NT2/D1 (cell line): ENCODE measurements at places on chromosomes 11 and 22.
A peak's percentile ranks its signal among the peaks of the same experiment; 100 is the strongest.

- DNase-seq: no peak
Observed at GRCh38 chr11:57514538-57515331, 767 bp downstream of the SLC43A1 start.

GRCh38 chr11:8068605-8069221, 12.3 kb upstream of the TUB start:
- DNase-seq: no peak

DNA sequence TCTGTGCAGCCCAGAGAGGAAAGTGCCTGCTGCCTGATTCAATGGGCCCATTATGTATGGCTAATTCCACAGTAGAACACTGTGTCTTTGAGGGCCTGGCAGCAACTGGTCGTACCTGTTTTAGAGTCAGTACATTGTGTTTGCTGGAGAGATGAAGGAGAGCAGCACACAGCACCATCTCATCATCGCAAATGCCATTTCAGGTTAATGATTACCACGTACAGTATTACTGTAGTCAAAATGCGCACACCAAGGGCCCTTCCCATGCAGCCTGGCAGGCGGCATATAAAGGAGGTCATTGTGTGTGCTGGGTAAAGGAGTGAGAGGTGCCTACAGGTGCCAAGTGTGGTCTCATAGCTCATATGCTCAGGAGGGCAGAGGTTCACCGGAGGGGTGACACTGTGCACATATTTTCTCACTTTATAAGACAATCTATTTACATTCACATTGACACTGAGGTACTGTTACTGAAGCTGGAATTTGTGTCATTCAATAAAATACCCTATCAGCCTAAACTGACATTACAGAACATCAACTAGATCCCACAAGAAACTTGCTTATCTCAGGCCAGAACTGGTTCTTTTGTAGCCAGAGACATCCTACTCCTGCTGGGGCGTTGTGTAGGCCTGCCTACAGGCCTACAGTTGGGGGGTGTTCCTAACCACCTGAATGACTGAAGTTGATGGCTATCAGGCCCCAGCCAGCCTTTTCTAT, 90.4 kb downstream of the APIP start:
- DNase-seq: no peak

- no peak for DNase-seq
Observed at GRCh38 chr11:86068138-86068871, 579 bp downstream of the PICALM start.

GRCh38 chr22:48397531-48398180, 1430.0 kb downstream of the BRD1 start:
- no peak for DNase-seq

GRCh38 chr11:35836205-35836604, 107.7 kb upstream of the LDLRAD3 start:
- no peak for DNase-seq

DNA sequence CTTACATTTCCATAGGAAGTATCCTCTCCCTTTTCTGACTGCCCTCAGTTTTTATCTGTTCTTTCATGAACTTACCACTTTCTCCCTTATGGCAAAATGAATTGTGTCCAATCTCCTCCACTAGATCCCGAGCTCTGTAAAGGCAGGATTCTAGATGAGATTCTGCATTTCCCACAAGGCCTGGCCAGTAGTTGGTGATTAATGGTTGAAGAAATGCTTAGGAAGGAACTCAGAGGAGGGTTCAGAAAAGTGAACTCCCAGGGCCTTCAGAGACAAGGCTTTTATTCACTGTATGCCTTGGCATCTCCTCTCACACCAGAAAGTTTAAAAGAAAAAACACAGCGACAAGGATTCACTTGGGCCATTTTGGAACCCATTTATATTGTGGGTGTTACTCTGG, 66.2 kb downstream of the CCDC81 start:
- no peak for DNase-seq

DNA sequence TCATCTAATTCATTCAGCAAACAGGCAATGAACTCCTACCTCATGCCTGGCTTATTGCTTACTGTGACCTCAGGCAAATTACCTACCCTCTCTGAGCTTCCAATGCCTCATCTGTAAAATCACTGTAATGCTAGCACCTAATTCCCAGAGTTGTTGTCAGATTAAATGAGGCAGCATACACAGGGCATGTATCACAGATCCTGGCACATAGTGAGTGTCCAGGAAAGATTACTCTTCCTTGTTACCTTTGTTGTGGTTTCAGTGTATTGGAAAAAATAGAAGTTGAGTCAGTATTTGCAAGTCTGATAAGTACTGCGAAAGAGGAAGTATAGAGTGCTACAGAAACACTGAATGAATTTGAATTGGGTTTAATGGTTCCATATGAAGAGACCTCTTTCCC, 26.4 kb upstream of the LRRC55 start:
- DNase-seq: no peak

DNA sequence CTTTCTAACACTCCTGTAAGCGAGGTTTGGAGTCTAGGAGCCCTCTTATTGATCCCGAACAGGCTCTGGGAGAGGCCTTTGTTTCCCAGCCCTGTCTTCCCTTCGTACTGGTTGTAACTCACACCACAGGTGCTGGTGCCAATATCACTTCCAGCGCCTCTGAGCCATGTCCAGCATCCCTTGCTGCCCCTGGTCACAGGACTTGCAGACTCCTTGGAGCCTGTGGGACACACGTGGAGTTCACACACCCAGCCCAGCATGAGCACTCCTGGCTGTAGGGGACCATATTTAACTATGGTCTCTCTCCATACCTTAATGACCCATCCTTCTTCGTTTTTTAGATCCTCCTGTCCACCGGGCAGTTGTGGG, 2.2 kb downstream of the ZBTB16 start:
- no peak for DNase-seq

- DNase-seq: no peak
Observed at GRCh38 chr11:67266449-67267187, at the start of gene GRK2. Gene GRK2, plus strand, starts transcription at chr11:67266473. Its CDS starts 227 bp downstream, at chr11:67266700.

DNA sequence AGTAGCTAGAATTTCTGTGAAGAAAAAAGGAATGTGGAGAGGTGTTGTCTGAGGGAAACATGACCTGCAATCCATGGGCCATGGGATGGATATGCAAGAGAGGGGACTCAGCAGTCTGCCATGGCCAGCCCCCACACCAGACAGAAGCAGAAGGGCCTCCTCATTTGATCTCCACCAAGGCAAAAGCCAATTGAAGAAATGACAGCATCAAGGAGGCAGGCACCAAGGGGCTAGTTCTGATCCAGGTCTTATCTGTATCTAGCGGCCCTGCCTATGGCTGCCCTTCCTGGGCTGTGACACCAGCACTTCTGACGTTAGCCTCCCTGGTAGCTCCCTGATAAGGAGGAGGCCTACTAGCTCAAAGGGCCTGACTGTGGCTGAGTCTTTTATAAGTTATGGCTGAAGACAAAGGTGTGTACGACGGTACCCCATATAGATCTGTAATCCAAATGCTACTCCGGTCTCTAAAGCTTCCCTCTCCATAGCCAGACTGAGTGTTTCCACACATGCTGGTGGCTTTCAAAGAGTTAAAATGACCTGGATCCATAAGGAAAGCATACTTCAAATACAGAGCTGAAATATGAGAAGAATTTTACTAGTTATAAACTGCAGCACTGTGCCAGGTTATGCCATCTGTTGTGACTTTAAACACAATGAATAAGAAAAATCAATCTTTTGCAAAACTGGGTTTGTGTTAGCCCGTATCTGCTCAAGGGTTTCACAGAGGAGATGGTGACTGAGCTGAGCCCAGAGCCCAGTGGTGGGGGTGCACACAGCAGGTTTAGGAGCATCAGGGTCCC, 34.4 kb downstream of the HIRA start:
- DNase-seq: no peak

GRCh38 chr11:125886997-125887372, 483 bp upstream of the HYLS1 start:
- peak; percentile 32 for DNase-seq

DNA sequence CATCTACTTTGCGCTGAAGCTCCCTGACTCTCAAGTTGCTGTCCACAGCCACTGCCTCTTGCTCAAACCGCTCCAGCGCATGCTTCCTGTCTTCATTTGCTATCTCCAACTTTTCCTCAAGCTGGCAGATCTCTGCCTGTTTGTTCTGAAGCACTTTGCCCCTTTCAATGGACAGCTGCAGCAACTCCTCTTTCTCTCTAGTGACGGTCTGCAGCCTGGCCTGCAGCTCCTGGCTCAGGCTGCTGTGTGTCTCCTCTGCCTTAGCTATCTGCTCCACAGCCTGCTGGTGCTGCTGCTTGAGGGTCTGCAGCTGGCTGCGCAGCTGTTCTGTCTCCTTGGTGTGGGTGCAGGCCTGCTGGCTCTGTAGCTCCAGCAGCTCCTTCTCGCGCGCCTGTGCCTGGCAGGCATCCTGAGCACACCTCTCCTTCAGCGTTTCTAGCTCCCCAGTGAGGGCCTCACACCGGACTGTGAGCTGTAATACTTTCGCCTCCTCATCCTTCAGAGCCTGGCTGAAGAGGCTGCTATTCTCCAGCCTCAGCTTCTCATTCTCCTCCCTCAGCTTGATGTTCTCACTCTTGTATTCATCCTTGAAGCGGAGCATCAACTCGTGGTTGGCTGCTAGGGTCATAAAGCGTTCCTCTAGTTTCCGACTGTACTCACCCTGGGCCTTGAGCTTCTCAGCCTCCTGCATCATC, 723 bp downstream of the CCDC89 start:
- no peak for DNase-seq

DNA sequence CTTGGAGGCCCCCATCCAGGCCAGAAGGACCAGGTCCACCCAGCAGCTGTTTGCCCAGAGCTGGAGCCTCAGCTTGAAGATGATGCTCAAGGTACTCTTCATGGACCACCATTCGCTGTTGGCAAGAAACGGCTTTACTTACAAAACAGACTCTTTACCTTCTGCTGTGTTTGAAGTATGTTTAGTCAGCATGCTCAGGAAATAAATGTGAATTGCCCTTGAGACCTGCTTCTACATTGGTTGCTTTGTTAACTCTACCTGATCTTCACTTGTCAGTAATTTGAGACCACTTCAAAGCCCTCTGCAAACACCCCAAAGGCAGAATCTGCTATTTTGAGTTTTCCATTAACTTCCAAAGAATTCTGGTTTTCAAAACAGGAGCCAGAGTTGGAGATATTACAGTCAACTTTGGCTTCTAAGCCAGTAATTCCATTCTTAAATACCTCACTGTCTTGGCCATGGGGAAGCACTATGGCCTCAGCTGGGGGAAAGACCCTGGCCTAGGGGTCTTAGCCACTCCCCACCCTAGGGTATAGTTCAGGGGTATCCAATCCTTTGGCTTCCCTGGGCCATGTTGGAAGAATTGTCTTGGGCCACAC, 2.7 kb downstream of the UQCR10 start:
- no peak for DNase-seq

GRCh38 chr22:38249803-38250642, 22.8 kb downstream of the TMEM184B start:
- no peak for DNase-seq

GRCh38 chr11:1201395-1202153, 21.3 kb upstream of the MUC5B start:
- no peak for DNase-seq

DNA sequence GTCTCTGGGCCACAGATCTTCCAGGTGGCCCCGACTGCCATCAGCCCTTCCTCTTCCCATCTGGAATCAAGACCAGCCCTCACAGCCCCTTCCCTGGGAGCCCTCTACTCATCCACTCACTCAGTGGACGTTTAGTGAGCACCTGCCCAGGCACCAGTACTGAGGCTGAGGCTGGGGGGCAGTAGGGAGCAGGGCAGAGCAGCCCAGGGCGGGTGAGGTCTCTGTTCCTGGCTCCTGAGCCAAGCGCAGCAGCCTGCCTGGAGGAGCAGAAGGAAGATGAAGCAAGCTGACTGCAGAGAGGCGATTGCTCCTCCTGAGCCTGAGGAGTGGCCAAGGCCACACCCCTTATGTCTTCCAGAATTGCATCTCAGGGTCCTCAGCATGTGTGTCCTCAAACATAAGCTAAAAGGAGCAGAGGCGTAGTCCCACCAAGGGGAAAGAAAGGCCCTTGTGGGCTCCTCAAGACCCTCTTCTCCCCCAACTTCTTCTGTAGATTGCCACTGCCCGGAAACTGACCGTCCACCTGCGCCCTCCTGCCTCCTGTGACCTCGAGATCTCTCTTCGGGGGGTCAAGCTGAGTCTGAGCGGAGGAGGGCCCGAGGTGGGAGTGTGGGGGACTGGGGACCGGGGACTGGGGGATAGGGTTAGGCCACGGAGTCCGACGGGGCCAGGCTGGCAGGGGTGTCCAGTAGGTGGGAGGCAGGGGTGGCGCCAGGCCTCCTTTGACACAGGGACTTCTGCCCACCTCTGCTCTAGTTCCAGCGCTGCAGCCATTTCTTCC, 5.8 kb downstream of the MAPK8IP2 start:
- DNase-seq: no peak

DNA sequence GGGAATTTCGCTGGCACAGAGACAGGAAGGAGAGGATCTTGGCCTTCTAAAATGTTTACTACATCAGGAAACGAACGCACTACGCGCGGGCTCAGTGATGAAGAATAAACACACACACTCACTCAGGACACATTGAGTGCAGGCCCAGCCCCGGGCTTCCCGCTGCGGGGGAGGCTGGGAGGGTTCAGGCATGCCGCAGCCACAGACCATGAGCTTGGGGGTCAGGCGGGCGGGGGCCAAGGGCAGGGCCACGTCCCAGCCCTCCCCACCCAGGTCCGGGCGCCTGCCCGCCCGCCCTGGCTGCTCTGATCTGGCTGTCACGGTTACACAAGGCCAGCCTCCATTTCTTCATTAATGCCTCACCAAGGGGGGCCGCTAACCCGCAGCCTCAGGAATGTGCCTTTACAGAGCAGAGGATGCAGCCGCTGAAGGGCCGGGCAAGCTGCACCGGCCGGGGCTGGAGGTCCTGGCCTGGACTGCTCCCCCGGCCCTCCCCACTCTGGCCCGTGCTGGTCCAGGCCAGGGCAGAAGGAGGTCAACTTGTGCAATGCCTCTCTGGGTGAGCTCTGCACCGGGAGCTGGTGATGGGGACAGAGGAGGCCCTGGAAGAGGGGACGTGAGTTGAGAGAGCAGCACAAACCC, 41.7 kb downstream of the IGF2 start:
- peak; percentile 80 for DNase-seq

GRCh38 chr22:48261706-48262105, 1499.3 kb downstream of the TBC1D22A start:
- DNase-seq: no peak

- no peak for DNase-seq
Observed at GRCh38 chr11:123452794-123453193, 22.7 kb downstream of the GRAMD1B start.

- DNase-seq: peak; percentile 18
Observed at GRCh38 chr22:27880778-27881394, 38.2 kb downstream of the PITPNB start.

DNA sequence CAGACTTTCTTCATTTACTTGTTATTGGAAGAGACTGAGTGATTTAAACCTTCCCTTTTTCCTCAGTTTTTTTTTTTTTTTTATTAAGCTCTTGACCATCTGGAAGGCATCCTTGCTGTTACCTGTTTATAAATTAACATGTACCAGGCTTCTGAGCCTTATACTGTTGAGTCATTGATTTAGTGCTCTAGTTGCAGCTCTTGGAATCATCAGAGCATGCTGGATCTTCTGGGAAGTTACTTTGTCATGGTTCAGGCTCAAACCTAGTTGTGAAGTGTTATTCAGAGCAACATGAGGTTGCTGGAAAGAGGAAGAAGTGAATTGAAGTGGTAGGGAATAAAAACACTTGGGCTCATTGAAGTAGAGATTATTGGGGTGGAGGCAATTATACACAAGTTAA, 6.3 kb downstream of the ZDHHC5 start:
- DNase-seq: no peak

- no peak for DNase-seq
Observed at GRCh38 chr22:38984224-38984623, 2.1 kb downstream of the APOBEC3B start.
